Muscle of leg (tissue), 16 donors: ENCODE measurements at places on chromosomes 3 and 15. TPM values are rescaled to one million over a fixed set of nuclear protein-coding genes. Genes with fewer than 3 reads are reported as not detected.

DNA sequence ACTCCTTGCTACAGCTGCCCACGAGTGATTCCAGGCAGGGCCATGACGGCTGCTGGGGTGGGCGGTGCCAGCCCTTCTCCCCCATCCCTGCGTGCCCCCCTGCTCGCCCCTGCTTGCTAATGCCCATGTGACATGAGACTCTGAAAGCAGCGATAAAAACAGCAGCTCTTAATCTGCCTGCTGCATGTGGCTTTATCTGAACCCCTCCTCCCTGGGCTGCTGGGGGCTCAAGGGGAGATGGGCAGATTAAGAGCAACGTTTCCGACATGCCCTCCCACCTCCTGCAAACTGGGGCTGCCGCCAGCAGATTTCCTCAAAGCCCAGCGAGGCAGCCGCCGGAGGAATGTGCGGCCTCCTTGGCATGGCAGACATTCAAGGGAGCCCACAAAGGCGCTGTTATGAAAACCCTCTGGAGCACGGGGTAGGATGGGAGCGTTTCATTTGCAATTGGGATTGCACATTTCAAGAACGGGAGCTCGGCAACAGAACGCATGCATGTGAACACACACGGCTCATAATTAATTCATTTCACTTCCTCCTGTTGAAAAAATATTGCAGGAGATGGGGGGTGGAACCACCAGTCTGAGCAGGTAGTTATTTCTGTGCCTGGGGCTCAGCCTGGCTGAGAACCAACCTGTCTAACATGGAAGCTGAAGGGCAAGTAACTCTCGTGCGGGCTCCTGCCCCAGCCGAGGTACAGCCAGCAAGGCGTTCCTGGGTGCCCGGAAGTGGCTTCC is 504.2 kb upstream of the PROK2 start:
- peak; percentile 70 for DNase-seq
- H3K4me3 ChIP-seq: no peak overlapping the region
- H3K4me1 ChIP-seq: peaks cover 19% of the 10 kb centered on the region

DNA sequence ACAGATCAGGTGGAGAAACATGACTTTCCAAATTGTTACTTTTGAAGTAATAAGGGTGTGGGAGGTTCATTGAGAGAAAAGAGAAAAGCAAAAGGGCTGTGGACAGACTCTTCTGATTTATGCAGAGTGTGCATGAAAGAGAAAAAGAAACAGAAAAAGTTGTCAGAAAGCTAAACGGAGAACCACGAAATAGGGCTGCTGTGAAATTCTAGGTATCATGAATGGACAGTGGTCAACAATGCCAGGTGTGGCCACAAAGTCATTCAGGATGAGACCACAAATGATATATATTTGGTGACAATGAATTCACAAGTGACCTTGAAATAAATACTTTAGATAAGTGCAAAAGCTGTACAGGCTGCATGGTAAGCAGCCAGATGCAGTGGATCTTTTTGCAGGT is 170.1 kb downstream of the IL5RA start:
- no peak overlapping the region for H3K27ac ChIP-seq
- H3K36me3 ChIP-seq: no peaks in the 10 kb centered on the region
- H3K4me3 ChIP-seq: no peak overlapping the region
- H3K27me3 ChIP-seq: no peaks in the 10 kb centered on the region
- no peak for DNase-seq

DNA sequence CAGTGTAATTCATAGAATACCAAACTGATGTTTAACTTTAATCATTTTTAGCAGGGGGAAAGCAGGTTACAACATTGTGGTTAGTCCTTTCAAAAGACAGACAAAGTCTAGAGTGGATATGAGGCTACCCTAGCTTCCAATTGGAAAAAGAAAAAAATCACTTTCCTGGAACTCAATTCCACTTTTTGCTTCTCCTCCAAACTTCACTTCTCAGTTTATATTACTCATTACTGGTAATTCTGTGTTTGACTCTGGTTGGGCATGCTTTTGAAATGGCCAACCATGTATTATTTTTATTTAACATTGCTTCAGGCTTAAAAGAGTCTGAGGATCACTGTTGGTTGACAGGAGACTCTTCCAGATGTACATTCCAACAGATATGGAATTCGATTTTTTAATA is 84.8 kb downstream of the RAP2B start:
- peak; percentile 87 for DNase-seq
- no peak overlapping the region for H3K27ac ChIP-seq
- no peaks in the 10 kb centered on the region for H3K27me3 ChIP-seq
- H3K4me3 ChIP-seq: no peak overlapping the region

MFN1 gene
- total RNA-seq: 49.9 TPM

STAC gene
- 36.5 TPM for total RNA-seq

DNA sequence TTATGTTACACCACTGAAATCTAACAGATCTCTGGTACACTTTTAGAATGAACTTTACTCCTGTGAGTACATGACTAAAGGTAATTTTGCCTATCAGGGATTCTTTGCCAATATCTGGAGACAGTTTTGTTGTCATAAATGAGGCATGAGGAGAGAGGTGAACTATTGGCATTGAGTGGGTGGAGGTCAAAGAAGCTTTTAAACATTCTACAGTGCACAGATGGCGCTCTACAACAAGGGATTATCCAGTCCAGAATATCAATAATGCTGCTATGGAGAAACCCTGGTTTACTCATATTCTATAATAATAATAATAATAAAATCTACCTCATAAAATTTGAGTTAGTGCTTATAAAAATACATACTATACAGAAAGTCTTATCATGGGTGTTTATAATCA is 702.3 kb downstream of the SI start:
- H3K27me3 ChIP-seq: no peaks in the 10 kb centered on the region
- H3K4me1 ChIP-seq: no peaks in the 10 kb centered on the region
- DNase-seq: no peak
- no peaks in the 10 kb centered on the region for H3K36me3 ChIP-seq
- no peak overlapping the region for H3K27ac ChIP-seq
- H3K4me3 ChIP-seq: no peak overlapping the region

DNA sequence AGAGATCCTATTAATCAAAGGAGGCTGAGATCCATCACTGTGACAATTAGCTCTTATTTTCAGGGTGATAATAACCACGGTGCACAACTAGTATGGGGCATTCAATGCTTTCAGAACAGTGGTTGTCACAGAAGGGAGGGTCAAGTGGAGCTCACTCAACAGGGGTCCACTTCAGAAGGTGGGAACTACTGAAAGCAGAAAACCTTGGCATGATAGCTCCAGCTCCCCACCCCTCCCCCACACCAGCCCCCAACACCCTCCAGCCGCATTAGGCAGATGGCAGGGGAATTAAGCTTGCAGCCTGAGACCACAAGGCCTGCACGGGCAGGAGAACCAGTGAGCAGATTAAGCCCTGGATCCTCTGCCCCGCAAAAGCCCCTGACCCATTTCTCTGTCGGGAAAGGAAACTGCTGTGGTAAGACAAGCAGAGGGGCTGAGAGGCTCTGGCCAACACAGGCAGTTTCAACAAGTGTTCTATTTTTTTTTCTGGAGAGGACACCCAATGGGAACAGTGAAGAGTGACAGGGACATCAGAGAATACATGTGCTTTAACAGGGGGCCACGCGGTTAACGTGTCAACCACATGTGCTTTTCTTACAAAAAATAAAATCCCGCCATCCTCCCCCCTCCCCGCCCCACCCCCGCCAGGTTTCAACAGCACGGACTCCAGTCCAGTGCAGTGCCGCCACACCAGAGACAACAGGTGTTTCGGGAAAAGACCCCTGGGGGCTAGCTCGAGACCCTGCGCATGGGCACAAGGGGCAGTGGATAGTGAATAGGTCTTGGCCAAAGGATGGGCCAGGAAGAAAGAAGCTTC is 997 bp downstream of the FYCO1 start:
- H3K27me3 ChIP-seq: peaks cover 4% of the 10 kb centered on the region
- H3K36me3 ChIP-seq: no peaks in the 10 kb centered on the region
- DNase-seq: peak; percentile 27
- H3K4me1 ChIP-seq: peaks cover 28% of the 10 kb centered on the region
- peak overlapping the region; percentile 62 for H3K4me3 ChIP-seq
